Cardiac fibroblast (primary cell): ENCODE measurements at places on chromosomes 3 and 15.

DNA sequence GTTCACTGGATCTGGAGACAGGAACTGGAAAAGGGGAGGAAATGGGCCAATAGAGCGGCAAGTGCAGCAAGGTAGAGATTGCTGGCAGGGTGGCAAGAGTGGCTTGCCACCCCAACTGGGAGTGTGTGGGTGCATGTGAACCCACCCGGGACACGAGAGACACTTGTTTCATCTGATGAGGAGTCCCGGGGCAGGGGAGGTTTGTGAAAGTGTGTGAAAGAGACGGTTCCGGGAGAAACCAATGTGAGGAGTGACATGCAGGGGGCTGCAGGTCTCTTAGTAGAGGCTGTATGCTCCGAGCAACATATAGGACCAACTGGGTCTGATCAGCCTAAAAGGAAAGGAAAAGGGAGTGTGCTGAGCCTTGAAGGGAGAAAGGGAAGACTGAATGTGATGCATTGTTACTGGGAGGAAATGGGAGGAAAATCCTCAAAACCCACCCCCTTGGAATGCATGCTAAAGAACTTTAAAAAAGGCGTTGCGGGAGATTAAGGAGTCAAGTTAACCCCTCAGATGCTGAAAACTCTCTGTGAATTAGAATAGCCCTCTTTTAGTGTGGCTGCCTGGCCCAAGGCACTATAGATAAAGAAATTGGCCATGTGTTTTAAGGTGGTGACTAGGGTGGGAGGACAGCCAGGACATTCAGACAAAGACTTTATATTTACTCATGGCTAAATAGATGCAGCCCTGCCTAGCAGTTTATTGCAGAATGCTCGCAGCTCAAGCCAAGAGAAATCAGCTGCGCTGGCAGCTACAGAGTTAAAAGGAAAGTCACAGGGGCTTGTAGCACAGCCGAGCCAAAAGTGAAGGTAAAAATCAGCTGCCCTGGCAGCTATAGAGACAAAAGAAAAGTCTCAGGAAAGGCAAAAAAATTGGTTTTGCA lies 9.1 kb upstream of the SLC9C1 start:
- DNase-seq = peak; percentile 48

DNA sequence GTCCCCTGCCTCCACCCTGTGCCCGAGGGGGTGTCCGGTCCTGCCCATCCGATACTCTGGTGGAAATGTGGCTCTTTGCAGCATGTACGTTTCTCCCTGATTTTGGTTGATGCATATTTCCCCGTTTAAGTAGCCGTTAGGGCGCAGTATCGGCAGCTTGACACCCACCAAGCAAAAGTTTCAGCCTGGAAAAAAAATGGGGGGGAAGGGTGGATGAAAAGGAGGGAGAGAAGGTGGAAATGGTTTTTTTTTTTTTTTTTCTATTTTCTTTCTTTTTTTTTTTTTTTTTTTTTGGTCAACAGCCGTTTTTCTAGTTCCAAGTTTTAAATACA lies 1.3 kb downstream of the RAP2B start:
- peak; percentile 45 for DNase-seq

DNA sequence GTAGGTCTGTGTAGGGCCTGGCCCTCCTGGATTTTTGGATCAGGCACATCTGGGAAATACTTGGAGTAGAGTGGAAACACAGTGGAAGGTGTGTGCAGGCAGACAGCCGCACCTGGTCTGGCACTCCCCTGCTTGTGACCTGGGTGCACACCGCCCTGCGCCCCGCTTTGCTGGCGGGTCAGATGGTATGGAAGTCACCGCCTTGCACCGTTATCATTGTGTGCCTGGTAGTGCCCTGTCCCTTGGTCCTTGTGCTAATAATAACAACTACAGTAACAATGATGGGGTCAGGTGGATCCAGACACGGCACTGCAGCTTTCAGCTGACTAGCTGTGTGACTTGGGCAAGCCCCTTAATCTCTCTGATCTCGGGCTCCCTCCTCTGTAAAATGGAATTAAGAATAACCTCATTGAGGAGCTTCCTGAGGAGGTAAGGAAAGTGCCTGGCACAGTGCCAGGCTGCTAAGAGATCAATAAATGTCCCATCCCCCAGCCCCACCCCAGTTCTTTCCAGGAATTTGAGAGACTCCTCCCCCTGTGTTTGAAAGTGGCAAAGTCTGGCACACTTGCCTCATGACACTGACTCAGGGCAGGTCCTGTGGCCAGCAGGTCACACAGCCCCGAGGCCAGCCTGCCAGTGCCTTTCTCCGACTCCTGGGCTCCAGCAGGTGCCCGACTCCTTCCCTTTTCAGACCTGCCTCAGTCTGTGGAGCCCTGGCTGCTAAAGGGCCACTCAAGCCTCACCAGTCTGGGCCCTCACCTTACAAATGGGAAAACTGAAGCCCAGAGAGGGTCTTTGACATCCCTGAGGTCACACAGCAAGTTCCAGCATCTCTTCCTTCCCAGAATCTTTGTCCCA lies 9.8 kb downstream of the ISG20 start:
- peak; percentile 56 for DNase-seq

- DNase-seq = peak; percentile 6
Observed at GRCh38 chr3:184679056-184679816, 32.6 kb downstream of the MAGEF1 start.

GRCh38 chr3:198107840-198108734 lies 148.1 kb downstream of the LMLN start:
- DNase-seq = no peak
